ENCODE measurements at places on chromosomes 16 and 17. TPM values are rescaled to one million over a fixed set of nuclear protein-coding genes. Genes with fewer than 3 reads are reported as not detected.
A peak's percentile ranks its signal among the peaks of the same experiment; 100 is the strongest.

Gene GP2
- 0.94 TPM for total RNA-seq

DNA sequence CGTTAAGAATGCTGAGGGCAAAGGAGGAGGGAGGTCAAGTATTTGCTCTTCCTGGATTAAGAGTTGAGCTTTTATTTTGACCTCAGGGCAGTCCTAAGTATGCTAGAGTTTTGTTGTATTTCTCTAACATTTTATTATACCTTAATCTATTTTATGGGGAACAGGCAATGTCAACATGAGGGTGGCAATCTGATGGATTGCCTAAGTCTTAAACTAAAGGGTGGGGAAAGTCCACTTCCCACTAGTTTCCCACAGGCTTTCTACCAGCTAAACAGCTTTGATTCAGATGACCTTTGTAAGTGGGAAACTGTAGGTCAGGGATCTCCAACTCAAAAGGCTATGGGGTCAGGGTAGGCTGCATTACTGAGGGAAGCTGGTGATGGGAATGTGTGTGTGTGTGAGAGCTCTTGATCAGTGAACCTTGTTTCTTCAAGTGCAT lies 24.9 kb downstream of the HSD17B2 start:
- no peak for DNase-seq

DNA sequence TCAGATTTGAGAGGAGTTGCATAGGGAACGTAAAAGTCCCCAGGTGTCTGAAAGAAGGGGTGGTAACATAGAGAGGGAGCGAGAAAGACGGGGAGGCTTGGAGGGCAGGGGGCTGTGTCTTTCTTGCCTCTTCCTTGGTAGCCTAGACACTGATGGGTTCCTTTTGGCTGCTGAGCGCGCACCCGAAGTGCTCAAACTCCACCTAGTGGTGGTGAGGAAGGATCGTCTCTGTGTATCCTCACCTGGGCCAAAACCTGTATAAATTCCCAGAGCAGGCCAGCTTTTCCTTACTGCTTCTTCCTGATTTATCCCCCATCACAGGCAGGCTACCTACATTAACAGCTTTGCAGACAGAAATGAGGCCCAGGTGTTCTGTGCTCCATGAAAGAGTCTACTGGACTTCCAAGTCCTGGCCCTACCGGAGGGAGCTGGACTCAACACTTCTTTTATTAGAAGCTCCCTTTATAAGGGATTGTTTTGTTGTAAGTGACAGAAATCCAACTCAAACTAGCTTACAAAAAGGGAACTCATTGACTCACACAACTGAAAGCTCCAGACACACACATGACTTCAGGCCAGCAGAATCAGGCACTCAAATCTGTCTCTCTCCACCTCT lies 5.5 kb upstream of the SLC25A35 start:
- DNase-seq, result peak; percentile 87

- DNase-seq, result no peak
Measured at GRCh38 chr17:17051380-17051779, 9.1 kb downstream of the MPRIP start.

- DNase-seq, result peak; percentile 82
Measured at GRCh38 chr16:27179500-27180072, 23.7 kb upstream of the KDM8 start.

Gene NPIPA3
- 0.69 TPM for total RNA-seq

DNA sequence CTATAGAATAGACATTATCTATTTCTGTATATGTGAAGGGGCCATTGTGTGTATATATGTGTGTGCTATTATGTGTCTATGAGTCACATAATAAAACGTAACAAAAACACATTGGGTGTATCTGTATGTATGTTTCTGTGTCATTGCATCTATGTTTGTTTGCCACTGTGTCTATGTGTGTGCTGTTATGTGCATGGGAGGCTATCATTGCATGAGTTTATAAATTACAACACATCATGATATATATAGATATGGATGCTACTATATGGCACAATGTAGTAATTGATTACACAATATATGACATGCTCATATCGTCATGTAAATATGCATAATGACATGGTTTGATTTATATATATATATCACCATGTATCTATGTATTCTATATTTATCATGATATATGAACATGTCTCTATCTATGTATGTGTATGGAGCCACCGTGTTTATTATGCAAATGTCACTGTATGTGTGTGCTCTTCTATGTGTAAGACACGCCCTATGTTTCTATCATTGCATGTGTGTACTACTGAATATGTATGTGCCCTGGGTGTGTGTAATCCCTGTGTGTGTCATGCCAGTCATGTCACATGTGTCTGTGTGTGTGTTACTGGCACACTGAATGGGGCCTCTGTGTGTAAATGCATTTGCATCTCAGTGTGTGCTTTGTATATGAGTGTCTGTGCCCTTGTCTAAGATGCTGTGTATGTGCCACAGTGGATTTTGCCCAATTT lies 1.4 kb upstream of the TSPOAP1 start:
- no peak for DNase-seq

DNA sequence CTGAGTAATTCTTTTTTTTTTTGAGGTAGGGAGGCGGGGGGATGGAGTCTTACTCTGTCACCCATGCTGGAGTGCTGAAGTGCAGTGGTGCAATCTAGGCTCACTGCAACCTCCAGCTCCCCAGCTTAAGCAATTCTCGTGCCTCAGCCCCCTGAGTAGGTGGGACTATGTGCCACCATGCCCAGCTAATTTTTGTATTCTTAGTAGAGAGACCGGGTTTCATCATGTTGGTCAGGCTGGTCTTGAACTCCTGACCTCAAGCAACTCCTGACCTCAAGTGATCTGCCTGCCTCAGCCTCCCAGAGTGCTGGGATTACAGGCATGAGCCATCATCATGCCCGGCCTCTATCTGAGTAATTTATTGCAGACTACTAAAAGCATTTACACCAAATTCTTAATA lies 19.4 kb downstream of the KPNB1 start:
- DNase-seq, result no peak

DNA sequence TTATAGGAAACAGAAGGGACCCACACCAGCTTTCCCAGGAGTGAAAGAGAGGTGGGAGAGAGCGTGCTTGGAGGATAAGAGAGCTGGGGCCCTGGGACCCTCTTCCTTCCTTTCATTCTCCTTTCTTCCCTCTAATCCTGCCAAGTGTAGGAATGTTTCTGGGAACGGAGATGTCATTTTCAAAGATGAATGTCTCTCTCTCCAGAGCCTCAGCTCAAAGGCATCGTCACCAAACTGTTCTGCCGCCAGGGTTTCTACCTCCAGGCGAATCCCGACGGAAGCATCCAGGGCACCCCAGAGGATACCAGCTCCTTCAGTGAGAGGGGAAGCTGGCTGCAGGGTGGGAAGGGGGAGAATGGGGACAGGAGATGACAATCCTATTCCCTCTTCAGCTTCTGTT lies 2.0 kb downstream of the FGF11 start:
- DNase-seq, result peak; percentile 24

- DNase-seq, result no peak
Measured at GRCh38 chr17:6386041-6386630, 48.8 kb downstream of the AIPL1 start.

DNA sequence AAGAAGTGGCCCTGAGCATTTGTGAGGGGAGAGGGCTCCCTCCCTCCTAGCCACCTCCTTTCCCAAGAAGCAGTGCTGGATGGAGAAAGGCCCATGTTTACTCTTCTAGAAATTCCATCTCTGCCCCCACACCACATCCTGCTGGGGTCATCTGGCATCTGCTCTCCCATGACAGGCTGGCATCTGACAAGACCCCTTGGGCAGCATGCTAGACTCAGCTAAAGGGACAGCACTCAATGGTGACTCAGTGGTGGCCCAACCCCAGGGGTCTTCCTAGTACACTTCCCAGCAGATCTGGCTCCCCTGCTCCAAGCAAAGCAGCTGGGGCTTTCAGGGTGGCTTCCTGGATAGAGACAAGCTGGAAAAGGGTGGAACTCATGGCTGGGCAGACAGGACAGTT lies 14.4 kb downstream of the SLC38A7 start:
- no peak for DNase-seq

DNA sequence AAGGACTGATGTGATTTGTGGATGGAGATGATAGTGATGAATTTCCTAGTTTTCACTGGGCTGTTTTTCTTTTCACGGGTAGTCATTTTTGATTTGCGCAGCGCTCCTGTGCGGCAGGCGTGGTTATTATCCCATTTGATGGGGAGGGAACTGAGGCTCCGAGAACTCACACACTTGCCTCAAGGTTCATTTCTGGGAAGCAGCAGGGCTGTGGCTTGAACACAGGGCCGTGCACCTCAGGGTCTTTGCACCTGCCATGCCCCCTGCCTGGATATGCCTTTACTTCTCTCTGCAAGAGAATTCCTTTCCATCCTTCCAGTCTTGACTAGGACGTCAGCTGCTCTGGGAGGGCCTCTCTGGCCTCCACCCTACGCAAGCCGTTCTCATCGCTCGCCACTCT lies 16.3 kb upstream of the WFDC1 start:
- no peak for DNase-seq

DNA sequence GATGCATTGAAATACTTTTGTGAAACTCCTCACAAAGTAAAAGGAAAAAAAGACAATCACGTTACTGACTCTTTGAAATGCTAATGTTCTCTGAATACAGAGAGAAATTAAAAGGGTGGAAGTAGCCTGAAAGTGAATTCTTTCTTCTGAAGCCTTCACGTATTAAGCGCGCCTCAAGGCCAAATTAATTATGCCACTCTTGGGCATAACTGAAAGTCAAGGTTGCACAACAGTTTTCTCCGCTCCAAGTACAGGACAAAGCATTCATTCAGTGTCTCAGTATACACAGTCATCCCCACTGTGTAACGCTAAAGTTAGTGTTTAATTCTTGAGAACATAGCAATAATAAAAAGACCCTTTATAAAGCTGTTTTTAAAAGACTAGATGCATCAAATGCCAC lies 21.5 kb downstream of the PARN start:
- DNase-seq, result no peak

Gene SOST
- 0.09 TPM for total RNA-seq

DNA sequence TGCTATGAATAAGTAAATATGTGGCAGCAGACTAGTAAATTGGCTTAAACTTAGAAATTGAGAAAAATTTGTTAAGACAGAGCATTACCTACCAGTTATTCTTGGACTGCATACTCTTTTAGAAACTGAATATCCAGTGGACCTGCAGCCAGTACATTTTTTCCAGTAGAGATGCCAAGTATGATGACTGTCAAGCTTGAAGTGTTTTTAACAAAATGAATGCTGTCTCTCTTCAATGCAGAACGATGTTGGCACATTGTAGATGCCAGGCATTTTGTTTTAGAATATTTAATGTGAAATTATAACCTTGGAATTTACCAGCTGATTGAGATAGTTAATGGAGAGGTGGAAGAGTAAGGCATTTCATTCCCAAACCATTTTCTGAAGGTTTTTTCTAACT lies 52.5 kb downstream of the NFAT5 start:
- DNase-seq, result no peak

Gene TNFSF12
- 48.0 TPM for total RNA-seq

DNA sequence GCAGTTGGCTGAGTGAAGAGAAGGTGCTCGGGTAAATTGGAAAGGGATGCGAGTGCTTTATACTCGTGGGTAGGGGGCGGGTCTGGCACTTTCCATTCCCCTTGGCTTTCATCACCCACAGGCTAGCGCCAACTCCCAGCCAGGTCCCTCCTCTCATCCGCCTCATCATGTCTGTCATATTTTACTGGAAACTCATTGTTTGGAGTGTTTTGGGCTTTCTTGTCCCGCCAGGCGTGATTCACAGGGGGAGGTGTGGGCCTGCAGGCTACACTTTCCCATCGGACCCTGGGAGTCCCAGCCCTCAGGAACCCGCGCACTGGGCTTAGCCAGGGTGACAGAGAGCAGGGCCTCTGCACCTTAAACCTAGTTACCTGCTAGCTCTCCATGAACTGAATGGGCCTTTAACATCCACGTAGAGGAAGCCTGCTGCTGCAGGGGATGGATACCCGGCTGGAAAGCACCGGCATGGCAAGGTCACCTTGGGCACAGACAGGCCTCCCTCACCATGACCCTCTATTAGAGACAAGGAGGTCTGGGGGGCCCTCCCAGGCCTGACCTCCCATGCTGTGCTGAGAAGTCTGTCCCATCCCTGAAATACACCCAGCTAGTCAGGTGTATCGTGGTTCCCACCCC lies at the start of gene KRT14:
KRT14 (minus strand) TSS at position 33 of the 633 bp plus-strand sequence. CDS start 61 bp downstream, outside the sequence.
- DNase-seq, result no peak

DNA sequence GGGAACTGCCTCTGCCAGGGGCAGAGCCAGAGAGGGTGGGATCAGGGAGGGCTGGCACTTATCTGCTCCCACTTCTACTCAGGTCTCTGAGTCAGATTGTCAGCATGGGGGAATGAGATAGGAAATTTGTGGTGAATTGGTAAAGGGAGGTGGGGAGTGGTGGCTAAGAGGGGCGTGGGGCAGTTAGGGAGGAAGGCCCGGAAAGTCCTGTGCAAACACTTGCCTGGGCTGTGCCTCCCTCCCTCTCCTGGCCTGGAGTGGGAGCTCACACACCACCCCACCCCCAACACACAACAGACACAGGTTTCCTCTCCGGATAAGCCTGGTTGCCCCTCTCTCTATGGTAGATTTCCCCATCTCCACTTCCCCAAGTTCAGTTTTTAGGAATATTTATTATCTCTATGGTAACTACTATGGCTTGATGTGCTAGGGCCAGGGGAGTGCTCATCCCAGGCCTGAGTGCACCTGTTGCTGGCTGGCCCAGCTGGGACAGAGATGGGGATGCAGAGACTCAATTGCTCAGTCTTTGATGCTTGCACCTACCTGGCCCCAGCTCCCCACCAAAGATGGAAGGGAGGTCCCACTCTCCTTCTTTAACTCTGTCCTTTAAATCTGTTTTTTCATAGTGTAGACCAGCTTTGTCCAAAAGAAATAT lies 2.7 kb downstream of the SPNS2 start:
- DNase-seq, result no peak

DNA sequence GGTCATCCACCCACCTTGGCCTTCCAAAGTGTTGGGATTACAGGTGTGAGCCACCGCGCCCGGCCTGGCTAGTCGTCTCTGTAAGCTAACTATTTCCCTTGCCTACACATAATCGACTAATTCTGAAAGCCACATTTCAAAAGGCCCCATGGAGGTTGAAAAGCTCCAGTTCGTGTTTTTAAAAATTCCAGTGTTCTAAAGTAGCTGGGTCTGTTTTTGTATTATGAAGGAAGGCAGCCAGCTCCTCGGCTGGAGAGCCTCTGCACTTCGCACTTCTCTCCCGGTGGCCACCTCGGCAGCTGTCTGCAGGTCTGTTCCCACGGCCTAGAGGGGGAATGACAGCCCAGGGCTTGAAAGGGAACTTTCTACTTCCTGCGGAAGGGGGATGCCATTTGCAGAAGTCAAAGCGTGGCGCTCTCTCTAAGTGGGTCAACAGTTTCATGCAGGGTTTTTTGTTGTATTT lies 16.9 kb downstream of the HASPIN start:
- peak; percentile 10 for DNase-seq

GRCh38 chr16:81544700-81545271 lies 100.2 kb downstream of the CMIP start:
- DNase-seq, result no peak
